ENCODE measurements at places on chromosomes 6 and 20.
A peak's percentile ranks its signal among the peaks of the same experiment; 100 is the strongest.

DNA sequence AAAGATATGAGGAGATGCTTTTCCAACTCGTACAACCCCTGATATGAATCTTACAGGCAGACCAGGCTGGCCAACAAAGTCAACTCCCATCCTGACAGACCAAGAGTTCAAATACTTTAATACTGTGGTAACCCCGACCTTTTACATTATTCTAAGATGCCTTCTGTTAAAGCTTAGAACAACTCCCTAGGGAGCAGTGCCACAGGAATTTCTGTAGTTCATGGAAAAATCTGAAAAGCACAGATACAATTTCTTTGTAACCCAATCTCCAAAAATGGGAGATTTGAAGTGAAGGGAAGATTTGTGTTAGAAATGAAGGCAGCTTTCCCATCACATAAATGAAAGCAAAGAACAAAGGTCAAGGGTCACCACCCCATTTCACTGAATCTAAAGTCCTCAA, 151.3 kb upstream of the BEND6 start:
- no peak for DNase-seq

GRCh38 chr6:100592929-100593328, 128.2 kb upstream of the SIM1 start:
- no peak for DNase-seq

DNA sequence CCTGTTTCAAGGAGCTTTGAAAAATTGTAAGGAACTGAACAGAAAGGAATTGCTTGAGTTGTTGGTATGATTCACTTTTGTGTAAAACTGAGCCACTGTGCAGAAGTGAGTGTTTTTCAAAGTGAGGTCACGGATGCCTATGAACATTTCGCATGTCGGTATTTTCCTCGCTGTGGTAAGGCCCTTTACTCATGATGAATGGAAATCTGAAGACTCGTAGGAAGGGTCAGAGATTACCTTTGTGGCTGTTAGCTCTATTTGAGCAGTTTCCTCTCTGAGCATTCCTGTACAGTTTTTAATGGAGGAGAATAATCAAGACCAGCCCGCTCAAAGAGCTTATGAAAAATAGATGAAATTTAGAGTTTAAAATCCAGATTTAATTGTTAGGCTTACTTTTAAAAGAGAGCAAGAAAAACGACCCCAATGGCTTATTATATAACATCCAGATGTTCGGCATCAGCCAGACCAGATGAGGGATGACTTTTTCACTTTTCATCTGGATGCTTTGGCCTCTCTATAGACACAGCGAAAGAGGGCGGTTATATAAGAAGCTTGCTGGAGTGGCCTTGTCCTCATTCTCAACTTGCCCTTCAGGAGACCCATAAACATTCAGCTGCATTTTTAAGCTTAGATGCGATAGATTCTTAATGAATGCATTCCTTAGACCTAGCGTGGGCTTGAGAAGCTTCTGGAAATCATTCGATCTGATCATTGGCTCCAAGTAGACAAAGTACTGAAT, 99.5 kb downstream of the CD83 start:
- DNase-seq, result no peak

GRCh38 chr6:87914637-87915395, 132.8 kb upstream of the SPACA1 start:
- DNase-seq, result no peak

GRCh38 chr6:11802886-11803590, 24.4 kb upstream of the ADTRP start:
- no peak for DNase-seq

GRCh38 chr6:35678021-35678654, 10.6 kb downstream of the FKBP5 start:
- DNase-seq, result no peak

GRCh38 chr6:2900821-2901644, 2.1 kb downstream of the SERPINB9 start:
- no peak for DNase-seq

DNA sequence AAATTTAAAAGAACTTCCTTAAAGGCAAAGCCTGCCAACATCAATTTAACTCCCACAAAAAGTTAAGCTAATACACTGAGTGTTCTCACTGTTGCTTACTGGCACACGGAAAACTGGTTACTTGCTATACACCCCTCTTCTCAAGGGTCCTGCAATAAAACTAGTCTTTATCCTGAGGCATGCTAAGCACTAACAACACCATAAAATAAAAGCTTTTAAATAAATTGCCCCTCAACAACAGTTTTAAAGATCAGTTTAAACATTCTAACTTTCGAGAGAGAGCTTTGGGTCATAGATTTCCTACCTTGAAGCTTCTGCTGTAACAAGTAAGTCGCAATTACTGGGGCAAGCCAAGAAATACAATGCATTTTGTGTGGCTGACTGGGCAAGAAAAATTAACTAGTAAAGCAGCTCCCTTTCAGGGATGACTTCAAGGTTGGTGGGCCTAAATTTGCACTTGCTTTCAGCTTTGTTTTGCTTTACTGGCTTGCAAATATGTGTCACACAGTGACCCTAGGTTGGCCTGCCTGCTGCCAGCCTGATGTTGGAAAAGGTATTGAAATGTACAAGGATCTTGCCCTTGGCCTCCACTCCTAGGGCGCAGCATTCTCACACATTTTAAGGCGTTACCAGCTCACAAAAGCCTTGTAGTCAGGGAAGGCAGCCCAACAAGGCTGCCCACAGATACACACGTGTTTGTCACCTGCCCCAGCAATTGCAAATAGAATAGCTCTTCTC, 4.0 kb upstream of the HEY2 start:
- DNase-seq, result no peak

DNA sequence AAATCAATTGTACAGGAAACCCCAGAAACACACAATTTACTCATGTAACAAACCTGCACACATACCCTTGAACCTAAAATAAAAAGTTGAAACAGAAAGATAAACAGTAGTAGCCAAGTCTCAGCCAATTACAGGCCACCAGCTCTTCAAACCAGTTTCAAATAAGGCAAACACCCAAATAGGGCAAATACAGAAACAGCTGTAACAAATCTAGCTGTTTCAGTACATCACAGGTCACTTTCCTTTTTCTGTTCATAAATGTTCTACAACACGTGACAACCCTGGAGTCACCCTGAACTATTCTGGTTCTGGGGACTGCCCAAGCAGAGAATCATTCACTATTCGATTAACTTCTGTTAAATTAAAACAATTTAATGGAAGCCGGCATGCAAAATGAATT, 329.0 kb downstream of the GJA1 start:
- no peak for DNase-seq

DNA sequence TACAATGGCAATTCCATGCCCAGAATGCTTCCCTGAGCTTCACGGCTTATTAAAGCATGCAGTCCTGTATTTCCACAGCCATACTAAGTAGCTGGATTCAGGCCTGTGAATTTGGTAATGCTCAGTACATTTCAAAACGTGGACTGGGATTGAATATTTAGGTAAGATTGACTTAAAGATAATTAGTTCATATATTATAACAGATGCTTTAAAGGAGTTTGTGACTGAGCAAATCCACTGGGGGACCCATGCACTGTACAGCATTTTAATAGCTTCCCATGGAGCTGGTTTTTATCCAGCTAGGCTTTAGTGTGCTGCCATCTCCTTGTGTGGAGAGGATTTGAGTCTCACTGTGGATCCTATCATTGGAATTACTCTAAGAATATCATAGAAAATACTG, 420.9 kb upstream of the FLRT3 start:
- no peak for DNase-seq

- DNase-seq, result no peak
These were observed 56.2 kb downstream of the TMEM242 start for GRCh38 chr6:157267109-157267611.

DNA sequence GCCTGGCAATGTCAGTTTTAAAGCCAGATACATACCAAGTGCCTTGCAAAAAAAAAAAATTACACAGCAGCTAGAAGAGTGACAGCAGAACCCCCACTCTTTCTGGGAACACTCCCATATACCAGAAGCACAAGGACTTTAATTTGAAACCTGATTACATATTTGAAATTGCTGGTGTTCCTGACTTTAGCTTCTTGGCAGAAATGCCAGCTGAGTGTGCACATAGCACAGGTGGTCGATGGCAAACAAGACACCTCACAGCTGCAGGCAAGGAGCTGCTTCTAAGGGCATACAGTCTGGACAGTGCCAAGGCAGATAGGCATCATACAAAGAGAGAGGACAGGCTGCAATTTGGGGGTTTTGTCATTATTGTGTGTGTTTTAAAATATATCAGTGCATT, 150.7 kb upstream of the SGK1 start:
- DNase-seq, result no peak

GRCh38 chr20:31835554-31835953, 9.8 kb downstream of the FOXS1 start:
- no peak for DNase-seq

DNA sequence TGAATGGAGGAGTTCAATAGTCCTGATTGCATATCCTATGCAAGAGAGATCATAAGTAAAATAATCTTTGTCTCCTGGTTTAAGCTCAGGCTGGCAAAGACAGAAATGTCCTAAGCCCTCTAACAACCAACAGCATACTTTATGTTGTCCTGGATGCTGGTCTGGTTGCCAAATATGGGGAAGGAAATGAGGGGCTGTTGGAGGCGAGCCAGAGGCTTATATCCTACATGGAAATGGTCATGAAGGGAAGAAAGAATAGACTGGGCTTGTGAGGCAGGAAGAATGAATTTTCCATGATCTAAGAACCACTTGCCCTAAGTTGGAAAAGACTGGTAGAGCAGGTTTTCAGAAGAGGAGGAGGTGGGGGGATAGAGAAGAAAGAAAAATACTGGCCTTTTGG, 237.1 kb downstream of the SMOC2 start:
- no peak for DNase-seq

- no peak for DNase-seq
These were observed 303.6 kb downstream of the TRDN start for GRCh38 chr6:123333000-123333756.

DNA sequence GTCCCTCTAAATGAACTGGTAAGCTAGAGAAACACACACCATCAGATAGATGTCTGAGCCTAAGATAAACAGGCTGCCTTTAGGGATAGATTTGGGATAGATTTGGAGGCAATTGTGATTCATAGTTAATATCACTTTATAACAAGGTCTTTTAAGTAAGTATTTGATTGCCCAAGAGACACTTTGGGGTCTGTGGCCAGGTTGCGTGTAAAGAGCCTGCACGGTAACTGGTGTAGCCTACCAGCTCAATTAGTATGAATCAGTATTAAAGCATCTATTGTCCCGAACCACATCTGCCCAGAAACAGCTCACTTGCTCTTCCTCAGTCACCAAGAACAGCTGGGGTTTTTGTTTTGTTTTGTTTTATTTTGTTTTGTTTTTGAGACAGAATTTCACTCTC, 193.3 kb downstream of the SASH1 start:
- DNase-seq, result no peak

- DNase-seq, result no peak
These were observed 73.0 kb downstream of the SLX4IP start for GRCh38 chr20:10508060-10508459.

DNA sequence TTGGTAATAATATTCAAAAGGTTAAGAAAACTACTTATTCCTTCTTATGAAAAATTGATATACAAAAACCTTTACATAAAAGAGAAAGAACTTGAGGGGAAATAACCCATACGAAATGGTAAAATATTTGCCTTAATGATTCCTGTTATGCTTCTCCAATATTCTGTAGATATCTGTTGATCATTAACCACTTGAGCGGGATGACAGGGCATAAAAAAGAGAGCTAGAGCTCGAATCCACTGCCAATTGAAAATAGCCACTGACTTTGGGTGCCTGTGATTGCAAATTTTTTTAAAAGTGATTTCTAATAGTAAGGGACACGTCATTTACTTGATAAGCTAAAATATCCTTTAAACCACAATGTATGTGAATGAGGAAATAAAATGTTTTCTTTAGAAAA, 188.1 kb downstream of the MOXD1 start:
- no peak for DNase-seq

DNA sequence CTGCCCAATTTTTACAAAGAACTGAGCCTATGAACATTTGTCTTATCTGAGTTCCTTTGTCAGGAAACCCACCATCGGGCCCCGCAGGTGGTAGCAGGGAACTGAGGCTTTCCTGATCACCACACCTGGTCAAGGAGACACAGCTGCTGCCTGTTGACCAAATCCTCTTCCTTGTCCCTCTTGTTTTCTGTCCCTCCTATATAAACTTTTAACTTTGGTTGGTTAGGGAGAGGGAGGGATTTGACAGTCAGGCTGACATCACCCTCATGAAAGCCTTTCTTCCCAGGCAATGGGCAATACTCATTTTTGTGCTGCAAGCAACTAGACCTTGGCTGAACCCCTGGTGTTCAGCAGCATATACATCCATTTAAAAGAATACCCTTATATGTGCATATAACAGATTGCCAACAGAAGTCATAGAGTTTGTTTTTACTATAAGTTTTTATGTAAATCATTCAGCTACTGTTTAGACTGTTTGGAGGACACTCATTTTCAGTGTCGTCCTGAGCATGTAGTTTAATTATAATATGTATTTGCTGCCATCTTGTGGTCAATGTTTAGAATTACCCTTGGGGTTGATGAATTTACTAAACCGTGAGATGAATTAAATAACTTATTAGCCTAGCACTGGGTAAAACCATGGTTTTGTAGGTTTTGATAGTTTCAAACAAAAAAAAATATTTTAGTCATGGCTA, 17.0 kb downstream of the CRISP1 start:
- peak; percentile 3 for DNase-seq

DNA sequence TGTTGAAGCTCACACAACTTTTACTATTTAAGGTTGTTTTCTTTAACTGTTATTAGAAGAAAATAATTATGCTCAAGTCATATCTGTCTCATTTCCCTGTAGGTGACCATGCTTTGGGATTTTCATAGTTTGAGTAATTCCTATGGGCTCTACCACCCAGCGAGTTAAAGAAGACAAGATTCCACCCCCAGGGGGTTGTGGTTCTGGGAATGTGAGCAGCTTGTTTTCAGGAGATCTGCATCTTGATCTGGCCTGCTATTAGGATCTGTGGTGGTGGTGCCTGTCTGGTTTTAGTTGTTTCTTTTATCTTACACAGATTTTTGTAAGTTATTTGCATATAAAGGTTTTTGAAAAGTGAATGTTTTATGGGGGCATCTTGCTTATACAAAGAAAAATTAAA, 20.2 kb upstream of the REV3L start:
- DNase-seq, result no peak

DNA sequence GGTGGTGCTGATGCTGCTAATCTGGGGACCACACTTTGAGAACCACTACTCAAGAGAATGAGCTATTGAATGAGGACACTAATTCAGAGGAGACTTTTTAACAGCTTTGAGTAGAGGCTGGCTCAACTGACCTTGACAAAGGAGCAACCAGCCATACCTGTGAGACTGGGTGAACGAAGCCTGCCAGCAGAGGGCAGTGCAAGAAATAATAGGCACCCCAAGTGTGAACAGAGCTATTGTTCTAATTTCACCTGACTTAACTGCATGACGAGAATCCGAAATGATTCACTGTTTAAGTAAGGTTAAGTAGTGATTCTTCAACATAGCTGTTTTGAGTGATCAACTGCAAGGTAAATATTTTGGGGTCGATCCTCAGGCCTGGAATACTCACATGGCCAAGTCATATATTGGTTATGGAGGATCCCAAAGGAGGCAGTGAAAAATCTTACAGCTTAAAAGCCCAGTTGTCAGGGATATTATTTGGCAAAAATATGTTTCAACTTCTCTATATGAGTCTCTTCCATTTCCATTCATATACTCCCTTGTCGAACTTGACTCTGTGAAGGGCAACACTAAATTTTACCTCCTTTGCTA, 550.5 kb upstream of the MARCKS start:
- no peak for DNase-seq

Data from GF-D8 (cell line).